CD4-positive, alpha-beta memory T cell (primary cell): ENCODE measurements at places on chromosomes 1 and 21. TPM values are rescaled to one million over a fixed set of nuclear protein-coding genes. Genes with fewer than 3 reads are reported as not detected.

The PTGER3 gene
- polyA plus RNA-seq, result 0.20 TPM

DNA sequence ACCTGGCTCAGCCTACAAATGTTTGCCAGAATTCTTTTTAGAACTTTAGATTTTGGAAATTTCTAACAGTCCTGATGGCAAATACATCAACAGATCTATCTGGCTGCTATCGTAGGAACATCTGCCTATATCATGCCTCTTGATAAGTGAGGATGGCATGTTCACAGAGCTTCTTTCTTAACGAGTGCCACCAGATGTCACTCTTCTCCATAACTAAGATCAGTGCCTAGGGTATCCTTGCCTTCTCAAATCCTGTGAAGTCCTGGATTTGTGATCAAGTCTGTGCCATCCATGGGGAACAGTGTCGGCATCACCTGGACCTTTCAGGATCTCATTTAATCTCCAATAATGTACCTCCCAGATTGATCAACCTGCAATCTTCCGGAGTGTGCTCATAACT, 36.5 kb upstream of the CD5L start:
- no peaks in the 10 kb centered on the region for H3K36me3 ChIP-seq
- H3K4me3 ChIP-seq, result no peak overlapping the region
- H3K4me1 ChIP-seq, result no peaks in the 10 kb centered on the region
- H3K27me3 ChIP-seq, result no peaks in the 10 kb centered on the region
- no peak overlapping the region for H3K27ac ChIP-seq

GRCh38 chr1:37931102-37931360, 15.8 kb downstream of the INPP5B start:
- DNase-seq, result no peak
- peak overlapping the region; percentile 64 for H3K4me3 ChIP-seq
- no peaks in the 10 kb centered on the region for H3K27me3 ChIP-seq
- H3K36me3 ChIP-seq, result no peaks in the 10 kb centered on the region
- peak overlapping the region; percentile 70 for H3K27ac ChIP-seq
- peaks cover 39% of the 10 kb centered on the region for H3K4me1 ChIP-seq

- no peaks in the 10 kb centered on the region for H3K27me3 ChIP-seq
- H3K4me1 ChIP-seq, result peaks cover 31% of the 10 kb centered on the region
- H3K4me3 ChIP-seq, result peak overlapping the region; percentile 87
- peak overlapping the region; percentile 82 for H3K27ac ChIP-seq
- H3K36me3 ChIP-seq, result no peaks in the 10 kb centered on the region
These were observed 684 bp downstream of the LTN1 start for GRCh38 chr21:28991861-28992525.

DNA sequence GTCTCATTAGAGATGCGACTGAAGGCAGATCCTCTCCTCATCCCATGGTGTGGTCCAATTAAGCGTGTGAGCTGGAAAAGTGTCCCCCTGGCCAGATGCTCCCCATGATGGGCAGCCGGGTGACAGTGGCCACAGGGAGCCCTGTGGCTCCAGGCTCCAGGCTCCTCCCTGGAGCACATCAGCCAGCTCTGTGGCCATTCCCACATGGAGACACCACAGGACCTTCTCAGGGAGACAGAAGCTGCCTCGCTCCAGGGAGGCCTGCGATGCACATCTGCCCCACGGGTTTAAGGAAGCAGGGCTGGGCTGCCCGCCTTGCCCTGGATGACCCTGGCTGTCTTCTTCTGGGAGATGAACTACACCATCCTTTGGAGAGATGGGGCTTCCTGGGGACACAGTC, 99.9 kb upstream of the TLR5 start:
- H3K27me3 ChIP-seq, result no peaks in the 10 kb centered on the region
- peaks cover 23% of the 10 kb centered on the region for H3K4me1 ChIP-seq
- H3K27ac ChIP-seq, result no peak overlapping the region
- no peak overlapping the region for H3K4me3 ChIP-seq

The NECTIN4 gene
- not detected for polyA plus RNA-seq

DNA sequence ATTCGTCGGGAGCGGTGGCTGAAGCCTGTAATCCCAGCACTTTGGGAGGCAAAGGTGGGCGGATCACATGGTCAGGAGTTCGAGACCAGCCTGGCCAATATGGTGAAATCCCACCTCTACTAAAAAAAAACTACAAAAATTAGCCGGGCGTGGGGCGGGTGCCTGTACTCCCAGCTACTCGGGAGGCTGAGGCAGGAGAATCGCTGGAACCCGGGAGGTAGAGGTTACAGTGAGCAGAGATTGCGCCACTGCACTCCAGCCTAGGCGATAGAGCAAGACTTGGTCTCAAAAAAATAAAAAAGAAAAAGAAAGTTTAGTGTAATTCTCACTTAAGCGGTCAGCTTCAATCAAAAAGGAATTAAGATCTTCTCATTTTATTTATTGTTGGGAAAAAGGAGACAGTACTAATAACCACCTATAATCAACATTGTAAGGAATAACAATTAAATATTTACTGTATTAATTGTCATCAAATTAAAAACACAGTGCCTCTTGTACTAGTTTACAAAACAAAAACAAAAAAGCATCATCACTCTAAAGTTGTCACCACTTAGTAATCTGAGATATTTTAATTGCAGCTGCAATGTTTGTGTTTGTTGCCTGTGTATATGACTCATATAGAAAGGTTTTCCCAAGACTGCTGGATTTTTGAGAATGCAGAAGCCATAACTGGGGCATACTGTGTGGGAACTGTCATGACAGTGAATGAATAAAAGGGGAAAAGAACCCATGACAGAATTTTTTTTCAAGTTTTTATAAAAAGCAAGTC, 3.7 kb downstream of the FBXO42 start:
- H3K36me3 ChIP-seq, result no peaks in the 10 kb centered on the region
- no peaks in the 10 kb centered on the region for H3K27me3 ChIP-seq
- no peak overlapping the region for H3K4me3 ChIP-seq
- DNase-seq, result no peak
- H3K4me1 ChIP-seq, result peaks cover 44% of the 10 kb centered on the region
- H3K27ac ChIP-seq, result no peak overlapping the region

DNA sequence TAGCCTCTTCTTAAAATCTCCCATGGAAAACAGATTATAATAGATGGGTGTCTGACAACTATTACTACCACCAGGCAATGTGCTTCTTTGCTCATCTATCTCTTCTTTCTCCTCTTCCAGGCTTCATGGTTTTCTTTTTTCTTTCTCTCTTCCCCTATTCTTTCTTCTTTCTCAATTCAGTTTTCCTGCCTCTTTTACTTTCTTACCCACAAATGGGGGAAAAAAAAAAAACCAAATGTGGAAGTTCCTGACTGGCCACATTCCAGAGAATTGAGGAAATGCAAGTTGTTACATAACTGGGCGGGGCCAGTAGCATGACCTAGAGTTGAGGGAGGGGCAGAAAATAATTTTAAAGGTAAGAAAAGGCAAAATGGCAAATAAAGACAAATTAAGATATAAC, 10.9 kb upstream of the SMG7 start:
- DNase-seq, result no peak
- H3K27me3 ChIP-seq, result peaks cover 3% of the 10 kb centered on the region
- H3K4me3 ChIP-seq, result no peak overlapping the region
- no peaks in the 10 kb centered on the region for H3K4me1 ChIP-seq
- H3K36me3 ChIP-seq, result no peaks in the 10 kb centered on the region

- H3K36me3 ChIP-seq, result no peaks in the 10 kb centered on the region
- H3K4me1 ChIP-seq, result no peaks in the 10 kb centered on the region
- no peak for DNase-seq
- no peak overlapping the region for H3K4me3 ChIP-seq
These were observed 205.8 kb downstream of the PTPRU start for GRCh38 chr1:29441916-29442668.

- no peaks in the 10 kb centered on the region for H3K4me1 ChIP-seq
- H3K27ac ChIP-seq, result no peak overlapping the region
- no peak overlapping the region for H3K4me3 ChIP-seq
- DNase-seq, result no peak
- no peaks in the 10 kb centered on the region for H3K27me3 ChIP-seq
These were observed 148.2 kb downstream of the FCRL5 start for GRCh38 chr1:157404063-157404501.

DNA sequence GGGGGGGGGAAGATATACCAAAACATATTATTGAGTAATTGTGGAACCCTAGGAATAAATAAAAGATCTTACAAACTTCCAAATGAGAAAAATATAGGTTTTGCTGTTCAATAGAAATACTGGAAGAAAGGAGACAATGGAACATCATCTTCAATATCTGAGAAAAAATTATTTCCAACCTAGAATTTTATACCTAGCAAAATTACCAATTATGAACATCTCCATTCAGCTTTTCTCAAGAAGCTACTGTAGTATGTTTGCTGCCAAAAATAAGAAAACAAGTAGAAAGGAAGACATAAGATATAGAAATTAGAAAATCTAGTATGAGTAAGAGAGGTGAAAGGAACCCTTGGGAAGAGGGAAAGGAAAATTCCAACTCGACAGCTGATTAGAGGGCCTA, 84.0 kb downstream of the GPR52 start:
- H3K4me3 ChIP-seq, result no peak overlapping the region
- no peak for DNase-seq
- H3K4me1 ChIP-seq, result no peaks in the 10 kb centered on the region
- H3K36me3 ChIP-seq, result no peaks in the 10 kb centered on the region
- H3K27me3 ChIP-seq, result no peaks in the 10 kb centered on the region

- peaks cover 13% of the 10 kb centered on the region for H3K27me3 ChIP-seq
- no peaks in the 10 kb centered on the region for H3K4me1 ChIP-seq
- no peak within 1 kb of the TSS for H3K27ac ChIP-seq
- no peaks in the 10 kb centered on the region for H3K36me3 ChIP-seq
- no peak for DNase-seq
These were observed at the start of gene WNT4 for GRCh38 chr1:22143065-22144033. TSS of gene WNT4 (minus strand) at chr1:22143097. CDS start at chr1:22142922, 175 bp downstream.

DNA sequence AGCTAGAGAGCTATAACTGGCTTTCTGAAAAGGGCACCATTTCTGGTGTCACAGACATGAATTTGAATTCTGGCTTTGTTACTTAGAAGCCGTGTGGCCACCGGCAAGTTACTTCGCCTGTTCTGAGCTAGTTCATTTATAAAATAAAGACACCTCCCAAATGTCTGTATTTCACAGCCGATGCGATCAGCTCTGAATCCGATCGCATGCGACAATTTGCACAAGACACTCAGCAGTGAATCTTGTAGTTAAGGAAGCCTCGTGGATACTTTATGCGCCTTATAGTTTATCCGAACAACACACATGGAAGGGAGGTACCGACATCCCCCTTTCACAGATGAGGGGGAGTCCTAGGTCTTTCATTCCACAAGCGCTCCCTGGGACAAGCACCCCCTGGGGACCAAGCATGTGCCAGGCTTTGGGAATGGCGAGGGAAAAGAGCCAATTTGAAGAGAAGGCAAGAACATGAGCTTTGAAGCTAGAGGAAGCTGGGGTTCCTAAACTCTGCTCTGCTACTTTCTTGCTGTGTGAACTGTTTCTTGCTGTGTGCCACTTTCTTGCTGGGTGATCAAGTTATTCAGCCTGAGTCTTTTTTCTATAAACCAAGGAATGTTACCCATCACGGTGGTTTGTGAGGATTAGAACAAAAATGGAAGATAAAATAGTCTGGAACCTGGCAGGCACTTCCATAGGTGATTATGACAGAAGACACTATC, 3.9 kb downstream of the ID3 start:
- H3K27ac ChIP-seq, result peak overlapping the region; percentile 35
- no peak for DNase-seq
- H3K36me3 ChIP-seq, result no peaks in the 10 kb centered on the region
- H3K4me1 ChIP-seq, result peaks cover 51% of the 10 kb centered on the region
- peak overlapping the region; percentile 1 for H3K4me3 ChIP-seq

GRCh38 chr21:33801424-33802405, 113.9 kb downstream of the ATP5PO start:
- H3K27me3 ChIP-seq, result no peaks in the 10 kb centered on the region
- no peak for DNase-seq
- no peaks in the 10 kb centered on the region for H3K4me1 ChIP-seq
- H3K4me3 ChIP-seq, result no peak overlapping the region
- no peak overlapping the region for H3K27ac ChIP-seq

DNA sequence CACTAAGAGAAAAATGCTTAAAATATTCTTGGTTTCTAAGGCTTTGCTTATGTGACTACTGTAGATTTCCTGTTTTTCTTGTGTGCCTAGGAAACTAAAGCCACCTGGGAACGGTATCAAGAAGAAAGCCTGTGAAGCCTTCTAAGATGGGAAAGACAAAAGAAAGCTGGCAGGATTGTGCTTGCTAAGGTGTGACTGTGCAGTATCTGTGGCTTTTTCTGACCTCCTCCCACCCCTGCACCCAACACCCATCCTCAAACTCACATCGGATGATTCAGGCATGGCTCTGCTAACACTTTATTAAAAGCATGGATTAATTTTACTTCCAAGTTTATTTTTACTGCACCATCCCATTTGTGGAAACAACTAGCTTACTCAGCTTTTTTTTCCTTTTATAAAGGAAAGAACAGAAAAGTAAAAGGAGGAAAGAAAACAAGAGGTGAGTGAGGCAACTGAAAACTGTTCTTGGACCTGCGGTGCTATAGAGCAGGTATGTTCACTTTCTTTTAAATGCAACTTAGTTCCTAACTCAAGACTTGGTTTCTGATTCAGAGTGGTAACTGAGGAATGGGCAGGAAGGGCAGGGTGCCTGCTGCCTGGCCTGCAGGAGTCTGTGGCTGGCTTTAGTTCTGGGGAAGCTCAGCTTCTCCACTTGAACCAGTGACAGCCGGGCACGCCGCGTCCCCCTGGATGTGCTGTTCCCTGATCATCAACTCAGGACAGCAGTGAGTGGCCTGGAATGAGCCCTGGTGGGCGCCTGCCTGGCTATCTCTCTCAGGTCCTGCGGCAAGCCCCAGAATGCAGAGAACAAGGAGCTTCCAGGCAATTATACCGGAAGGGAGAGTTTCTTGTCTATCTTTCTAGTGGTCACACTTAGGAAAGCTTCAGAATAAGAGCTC, at the start of gene GBP6:
TSS of gene GBP6 (plus strand) at position 422 of the 899 bp plus-strand sequence. CDS start 4,493 bp downstream, outside the sequence.
- H3K4me1 ChIP-seq, result peaks cover 11% of the 10 kb centered on the region
- no peak within 1 kb of the TSS for H3K4me3 ChIP-seq
- no peak within 1 kb of the TSS for H3K27ac ChIP-seq
- H3K27me3 ChIP-seq, result no peaks in the 10 kb centered on the region
- DNase-seq, result no peak
- no peaks in the 10 kb centered on the region for H3K36me3 ChIP-seq

The MAP3K21 gene
- polyA plus RNA-seq, result not detected

GRCh38 chr1:45620588-45621500, 3.0 kb downstream of the CCDC17 start:
- no peak overlapping the region for H3K4me3 ChIP-seq
- no peaks in the 10 kb centered on the region for H3K27me3 ChIP-seq
- peaks cover 28% of the 10 kb centered on the region for H3K36me3 ChIP-seq
- no peak for DNase-seq
